Effector memory CD4-positive, alpha-beta T cell (primary cell): ENCODE measurements at places on chromosomes 1 and 21.

- DNase-seq: no peak
Observed at GRCh38 chr1:114473796-114474195, 37.2 kb downstream of the TRIM33 start.

DNA sequence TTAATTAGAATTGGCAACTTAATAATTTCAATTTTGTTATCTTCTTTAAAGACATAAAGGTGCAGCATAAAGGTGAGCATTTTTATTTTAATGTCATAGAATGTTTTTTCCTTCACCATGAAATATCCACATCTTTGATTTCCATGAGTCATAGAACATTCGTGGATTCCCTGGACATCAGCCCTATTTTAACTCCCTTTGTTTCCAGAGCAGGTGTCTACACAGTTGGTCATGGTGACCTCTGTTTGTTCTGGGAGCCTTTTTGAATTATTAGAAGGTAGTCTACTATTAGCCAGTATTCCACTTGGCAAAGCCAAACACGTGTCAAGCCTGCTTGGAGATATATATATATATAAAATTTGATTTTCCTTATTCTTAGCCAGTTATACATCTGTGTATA is 572.9 kb downstream of the LTN1 start:
- DNase-seq: no peak

DNA sequence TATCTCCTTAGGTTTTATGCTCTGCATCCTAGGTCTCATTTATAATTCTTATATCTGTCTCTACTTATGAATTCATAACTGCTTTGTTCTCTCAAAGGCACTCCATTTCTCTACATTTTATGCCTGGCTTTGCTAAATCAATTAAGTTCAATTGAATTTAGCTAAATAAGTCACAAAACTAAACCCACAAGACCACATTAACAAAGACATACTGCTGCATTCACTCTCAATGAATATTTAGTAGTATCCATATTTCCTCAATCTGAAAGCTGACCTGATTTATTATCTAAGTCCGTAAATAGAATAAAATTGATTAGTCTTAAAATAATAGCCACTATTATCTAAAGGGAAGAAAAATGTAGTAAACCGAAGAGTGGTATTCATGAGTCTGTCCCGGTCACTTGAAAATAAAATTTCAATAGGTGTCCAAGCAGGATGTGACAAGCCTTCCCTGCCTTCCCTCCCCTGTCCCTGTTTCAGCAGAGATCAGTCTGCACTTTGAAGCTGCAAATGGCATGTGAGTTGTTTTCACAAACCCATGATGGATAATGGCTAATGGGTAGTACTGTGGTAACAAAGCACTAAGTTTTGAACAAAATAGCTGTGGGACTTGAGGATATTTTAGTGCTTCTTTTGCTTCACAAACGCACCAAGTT is 295.0 kb upstream of the NCAM2 start:
- no peak for DNase-seq

DNA sequence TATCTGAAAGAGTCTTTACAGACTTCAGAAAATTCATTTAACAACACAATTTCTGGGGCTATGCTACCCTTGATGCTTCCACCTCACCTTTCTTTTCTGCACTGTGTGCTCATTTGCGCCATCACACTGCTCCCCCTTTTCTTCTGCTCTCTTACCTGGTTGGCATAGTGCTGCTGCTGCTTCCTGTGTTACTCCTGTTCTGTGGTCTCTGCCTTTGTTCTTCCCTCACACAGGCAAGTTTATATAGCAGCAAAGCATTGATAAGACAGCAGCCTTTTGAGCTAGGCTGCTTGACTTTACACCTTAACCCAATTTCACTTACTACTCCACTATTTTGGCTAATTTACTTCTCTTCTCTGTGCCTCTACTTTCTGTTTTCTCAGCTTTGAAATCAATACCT is 18.3 kb downstream of the SGIP1 start:
- DNase-seq: no peak

DNA sequence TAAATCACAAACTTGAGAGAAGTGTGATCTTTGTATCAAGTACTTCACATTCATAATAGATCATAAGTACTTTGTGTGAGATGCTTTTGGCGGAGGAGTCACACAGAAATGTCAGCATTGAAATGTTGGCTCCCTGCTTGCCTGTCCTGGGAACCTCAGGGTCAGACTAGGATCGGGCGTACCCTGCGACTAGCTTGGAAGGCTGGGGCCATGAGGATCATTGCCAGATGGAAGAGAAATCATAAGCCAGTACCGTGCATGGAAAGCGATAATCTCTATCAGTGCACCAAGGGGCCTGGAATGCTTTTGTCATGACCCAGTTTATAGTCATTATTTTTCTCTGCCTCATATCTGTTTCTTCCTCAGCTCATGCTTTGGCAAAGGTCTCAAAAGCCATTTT is 35.5 kb downstream of the MTR start:
- no peak for DNase-seq

- no peak for DNase-seq
Observed at GRCh38 chr21:17387030-17387617, 125.7 kb upstream of the CXADR start.

DNA sequence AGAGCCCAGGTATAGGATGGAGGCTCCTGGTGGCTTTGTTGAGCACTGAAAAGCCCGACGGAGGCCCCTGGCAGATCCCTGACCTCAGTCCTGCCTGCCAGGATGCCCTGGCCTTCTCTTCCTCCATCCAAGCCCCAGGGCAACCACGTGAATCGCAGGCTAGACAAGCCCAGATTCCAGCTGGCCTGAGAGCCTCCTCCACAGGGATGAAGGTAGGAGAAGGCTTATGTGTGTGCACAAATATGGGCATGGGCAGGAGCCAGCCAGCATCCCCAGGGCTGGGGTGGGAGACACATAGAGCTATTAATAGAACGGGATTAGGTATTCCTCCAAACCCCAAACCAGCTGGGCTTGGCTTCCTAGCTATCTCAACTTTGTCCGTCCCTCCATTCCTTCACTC is 4.0 kb upstream of the EXTL1 start:
- DNase-seq: no peak

GRCh38 chr1:225431081-225431863 is 3.4 kb upstream of the LBR start:
- DNase-seq: no peak

- no peak for DNase-seq
Observed at GRCh38 chr1:206709322-206709721, 24.6 kb downstream of the MAPKAPK2 start.

DNA sequence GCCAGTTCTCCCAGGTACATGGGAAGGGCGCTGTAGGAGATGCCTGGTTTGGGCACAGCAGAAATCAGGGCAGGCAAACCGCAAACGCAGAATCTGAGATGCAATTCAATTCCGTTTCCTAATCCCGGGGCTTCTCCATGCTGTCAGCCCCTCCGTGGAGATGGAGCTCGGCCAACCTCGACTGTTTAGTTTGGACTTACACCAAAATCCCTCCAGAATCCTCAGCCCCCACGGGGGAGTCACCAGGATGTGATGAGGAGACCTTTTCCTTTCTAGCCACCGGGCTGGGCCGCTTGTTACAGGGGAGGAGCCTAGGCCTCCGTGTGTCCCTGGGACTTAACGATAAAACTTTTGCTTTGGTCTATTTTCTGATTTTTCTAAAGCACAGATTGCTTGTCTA is 7.9 kb downstream of the SLC2A7 start:
- no peak for DNase-seq

DNA sequence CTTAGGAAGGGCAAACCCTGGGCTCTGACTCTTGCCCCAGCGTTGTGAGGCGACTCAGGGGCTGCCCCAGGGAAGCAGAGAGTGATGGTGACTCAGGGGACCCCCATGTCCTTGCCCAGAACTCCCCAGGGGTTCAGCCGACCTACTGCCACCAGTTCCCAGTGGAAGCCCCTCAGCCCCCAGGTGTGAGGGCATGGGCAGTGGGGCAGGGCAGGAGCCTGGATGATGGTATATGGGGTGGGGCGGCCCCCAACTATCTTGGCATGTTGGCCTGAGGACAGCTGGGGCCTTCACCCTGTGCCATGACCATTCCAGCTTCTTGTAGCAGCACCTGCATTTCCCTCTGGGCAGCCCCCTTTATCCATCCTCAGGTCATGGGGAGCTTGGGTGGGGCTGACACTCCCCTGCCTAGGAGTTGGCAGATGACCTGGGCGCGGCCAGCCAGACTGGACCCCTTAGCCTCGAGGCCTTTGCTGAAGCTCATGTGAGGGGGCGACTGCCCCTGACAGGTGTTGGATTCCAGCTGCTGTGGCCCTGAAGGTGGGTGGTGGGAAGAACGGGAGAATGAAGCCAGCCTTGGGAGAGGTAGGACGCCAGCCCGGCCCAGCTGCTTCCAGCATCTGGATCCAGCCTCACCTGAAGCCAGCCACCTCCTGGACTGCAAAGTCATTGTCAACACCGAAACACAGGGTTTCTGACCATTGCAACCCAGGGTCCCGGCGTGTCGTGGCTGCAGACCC is 1.8 kb upstream of the FNDC10 start:
- DNase-seq: no peak

DNA sequence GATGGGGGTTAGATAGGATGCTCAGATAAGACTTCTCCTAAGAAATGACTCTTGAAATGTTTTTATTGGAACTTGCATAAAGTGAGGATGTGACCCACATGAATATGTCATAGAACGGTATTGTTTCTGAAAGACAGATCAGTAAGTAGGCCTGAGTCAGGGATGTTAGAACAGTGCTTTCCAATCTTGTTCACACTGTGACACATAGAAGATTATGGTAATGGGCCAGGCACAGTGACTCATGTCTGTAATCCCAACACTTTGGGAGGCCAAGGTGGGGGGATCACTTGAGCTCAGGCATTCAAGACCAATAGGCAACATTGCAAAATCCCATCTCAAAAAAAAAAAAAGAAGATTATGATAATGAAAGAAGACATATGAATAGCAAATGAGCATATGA is 32.9 kb downstream of the FMO4 start:
- no peak for DNase-seq

GRCh38 chr1:16165073-16165364 is 9.2 kb upstream of the EPHA2 start:
- no peak for DNase-seq

DNA sequence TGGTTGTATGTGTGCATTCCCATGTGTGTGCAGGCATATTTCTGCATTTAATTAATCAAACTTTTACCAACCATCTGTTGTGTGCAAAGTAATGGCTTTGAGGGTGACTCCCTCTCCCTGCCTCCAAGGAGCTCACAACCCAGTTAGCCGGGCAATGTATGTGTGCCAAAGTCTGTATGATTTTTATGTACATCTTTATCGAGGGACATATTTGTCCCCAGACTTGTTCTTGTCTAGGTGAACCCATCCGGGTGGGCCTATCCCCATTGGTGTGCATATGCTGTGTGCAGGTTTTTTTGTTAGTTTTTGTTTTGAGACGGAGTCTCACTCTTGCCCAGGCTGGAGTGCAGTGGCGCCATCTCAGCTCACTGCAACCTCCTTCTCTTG is 1.8 kb downstream of the SYTL1 start:
- no peak for DNase-seq

DNA sequence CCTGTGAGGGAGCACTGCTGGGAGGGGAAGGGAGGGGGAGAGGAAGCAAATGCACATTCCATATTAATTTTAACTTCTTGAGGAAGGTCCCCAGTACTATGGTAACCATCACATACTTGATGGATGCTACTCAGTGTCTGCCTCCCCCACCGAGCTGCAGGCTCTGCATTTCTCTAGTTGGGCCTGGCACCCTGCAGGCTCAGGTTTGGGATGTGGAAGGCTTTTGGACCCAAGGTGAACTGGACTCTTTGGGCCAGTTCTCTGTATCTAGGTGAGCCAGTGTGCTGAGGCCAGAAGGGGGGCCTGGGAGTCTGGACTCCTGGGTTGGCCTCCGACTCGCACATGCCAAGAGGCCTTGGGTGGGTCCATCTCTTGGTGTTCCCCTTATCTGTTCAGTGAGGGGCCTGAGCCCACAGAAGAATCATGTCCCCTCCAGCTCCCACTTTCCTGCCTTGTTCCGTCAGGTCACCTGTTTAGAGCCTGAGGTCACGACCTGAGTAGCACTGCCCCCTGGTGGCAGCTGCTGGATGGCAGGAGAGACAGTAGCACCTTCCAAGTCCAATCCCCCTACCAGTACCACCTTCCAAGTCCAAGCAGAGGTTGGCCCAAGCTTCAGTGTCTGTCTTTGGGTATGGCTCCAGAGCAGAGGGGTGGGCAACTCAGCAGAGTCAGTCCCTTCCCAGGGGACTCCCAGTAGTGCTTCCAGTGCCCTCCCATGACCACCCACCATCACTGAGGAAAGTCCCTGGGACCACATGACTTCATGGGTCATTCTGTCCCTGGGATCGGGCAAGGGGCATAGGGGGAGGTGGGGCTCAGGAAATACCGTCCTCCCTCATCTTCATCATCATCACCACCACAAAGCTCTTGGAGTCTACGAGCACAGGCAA is 241.8 kb downstream of the TRABD2B start:
- no peak for DNase-seq

- DNase-seq: no peak
Observed at GRCh38 chr1:2534687-2535441, 4.8 kb upstream of the HES5 start.

- DNase-seq: no peak
Observed at GRCh38 chr1:156200044-156200443, 6.1 kb downstream of the SLC25A44 start.

GRCh38 chr21:45442276-45442675 is 37.3 kb downstream of the COL18A1 start:
- no peak for DNase-seq

DNA sequence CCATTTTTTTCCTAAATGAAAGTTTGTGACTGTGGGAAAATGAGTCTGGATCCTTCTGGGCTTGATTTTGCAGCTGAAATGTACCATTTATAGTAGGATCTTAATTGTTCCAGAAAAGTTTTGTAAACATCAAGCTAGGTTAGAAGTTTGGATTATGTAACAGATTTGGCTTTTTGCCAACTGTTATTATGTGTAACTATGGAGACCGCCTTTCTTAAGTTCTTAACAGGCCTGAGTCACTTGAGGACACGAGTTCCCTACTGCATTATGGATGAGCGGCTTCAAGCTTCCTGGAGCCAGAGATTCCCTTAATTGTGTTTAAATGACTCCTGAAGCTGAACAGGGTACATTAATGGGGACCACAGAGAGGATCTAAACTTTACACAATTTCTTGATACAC is 22.2 kb downstream of the SLC25A33 start:
- DNase-seq: no peak

DNA sequence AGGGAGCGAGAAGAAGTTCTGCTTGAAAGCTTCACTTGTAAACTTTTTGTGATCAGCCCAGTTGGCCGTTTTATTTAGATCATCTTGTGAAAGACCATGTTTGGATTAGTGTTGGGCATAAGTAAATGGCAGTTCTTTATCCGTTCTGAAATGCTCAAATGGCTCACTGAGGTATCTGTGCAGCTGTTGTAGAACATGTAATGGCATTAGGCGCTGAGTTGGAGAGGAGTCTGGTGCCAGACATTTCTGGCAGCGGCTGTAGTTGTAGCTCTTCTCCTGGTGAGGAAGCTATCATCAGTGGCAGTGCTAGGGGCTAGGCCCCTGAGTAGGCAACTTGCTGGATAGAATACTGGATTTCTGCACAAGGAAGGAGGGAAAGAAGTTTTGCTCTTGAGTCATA is 321.6 kb downstream of the LMO4 start:
- DNase-seq: no peak
